ENCODE measurements at places on chromosomes 12 and 14.

- DNase-seq, result no peak
These were observed 79.6 kb downstream of the PITPNM2 start for GRCh38 chr12:123071099-123071800.

GRCh38 chr14:37598747-37599506 lies 3.5 kb downstream of the TTC6 start:
- DNase-seq, result no peak

GRCh38 chr14:100486025-100486828 lies 101.0 kb downstream of the BEGAIN start:
- peak; percentile 82 for DNase-seq

DNA sequence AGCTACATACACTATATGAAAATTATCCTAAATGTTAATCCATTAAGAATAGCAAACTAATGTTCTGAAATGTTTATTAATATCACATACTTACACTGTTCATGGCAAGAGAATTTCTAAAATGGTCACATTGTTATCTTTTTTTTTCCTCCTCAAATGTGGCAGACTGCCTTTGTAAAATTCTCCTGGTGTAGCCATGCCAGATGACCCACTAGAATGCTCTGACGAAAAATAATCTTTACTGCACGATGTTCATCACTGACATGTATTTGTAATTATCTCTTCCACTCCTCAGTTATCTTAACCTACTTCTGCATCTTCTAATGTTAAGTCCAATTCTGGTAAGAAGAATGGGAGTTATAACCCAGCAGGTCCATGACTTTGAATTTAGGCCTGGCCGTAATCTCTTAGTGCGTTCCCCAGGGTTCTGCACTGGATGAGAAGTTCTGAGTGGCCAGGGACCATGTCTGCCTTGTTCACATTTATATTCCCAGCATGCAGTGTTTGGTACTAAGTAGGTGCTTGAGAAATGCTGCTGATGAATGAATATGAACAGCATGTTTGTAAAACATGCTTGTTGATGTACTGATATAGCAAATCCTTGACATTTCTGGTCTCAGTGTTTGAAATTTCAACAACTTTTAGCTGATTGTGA lies 46.7 kb downstream of the NOPCHAP1 start:
- no peak for DNase-seq

- no peak for DNase-seq
These were observed 225.2 kb downstream of the FUT8 start for GRCh38 chr14:65637780-65638179.

GRCh38 chr14:96586056-96586455 lies 83.9 kb downstream of the PAPOLA start:
- DNase-seq, result no peak

DNA sequence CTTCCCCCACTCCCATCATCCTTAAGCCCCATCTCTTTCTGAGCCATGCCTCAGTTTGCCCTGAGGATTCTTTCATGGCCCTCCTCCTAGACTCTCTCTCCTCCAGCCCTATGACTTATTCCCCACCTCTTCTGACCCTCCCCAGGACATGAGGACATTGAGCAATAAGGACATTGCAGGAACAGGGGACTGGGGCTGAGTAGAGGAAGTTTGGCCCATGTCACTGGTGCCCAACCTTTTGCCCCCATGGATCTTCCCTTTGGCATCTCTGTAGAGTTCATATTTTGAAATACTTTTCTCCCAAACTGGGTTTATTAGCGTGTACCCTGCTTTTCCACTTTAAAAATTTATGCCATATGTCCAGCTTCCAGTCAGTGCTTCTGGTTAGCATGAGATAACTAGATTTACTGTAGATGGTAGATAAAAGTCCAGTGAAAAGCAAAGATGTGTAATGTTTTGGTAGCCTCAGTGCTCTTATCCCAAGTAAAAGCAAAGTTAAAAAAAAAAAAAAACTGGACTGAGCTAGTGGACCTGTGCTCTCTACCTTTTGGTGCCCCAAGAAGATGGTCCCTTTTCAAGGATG lies 6.1 kb upstream of the LRP1-AS start:
- no peak for DNase-seq

GRCh38 chr14:36996133-36996856 lies 176.1 kb downstream of the SLC25A21 start:
- no peak for DNase-seq

GRCh38 chr12:96303653-96304052 lies 96.6 kb downstream of the CDK17 start:
- no peak for DNase-seq

GRCh38 chr12:104930388-104931326 lies 27.4 kb downstream of the SLC41A2 start:
- no peak for DNase-seq

DNA sequence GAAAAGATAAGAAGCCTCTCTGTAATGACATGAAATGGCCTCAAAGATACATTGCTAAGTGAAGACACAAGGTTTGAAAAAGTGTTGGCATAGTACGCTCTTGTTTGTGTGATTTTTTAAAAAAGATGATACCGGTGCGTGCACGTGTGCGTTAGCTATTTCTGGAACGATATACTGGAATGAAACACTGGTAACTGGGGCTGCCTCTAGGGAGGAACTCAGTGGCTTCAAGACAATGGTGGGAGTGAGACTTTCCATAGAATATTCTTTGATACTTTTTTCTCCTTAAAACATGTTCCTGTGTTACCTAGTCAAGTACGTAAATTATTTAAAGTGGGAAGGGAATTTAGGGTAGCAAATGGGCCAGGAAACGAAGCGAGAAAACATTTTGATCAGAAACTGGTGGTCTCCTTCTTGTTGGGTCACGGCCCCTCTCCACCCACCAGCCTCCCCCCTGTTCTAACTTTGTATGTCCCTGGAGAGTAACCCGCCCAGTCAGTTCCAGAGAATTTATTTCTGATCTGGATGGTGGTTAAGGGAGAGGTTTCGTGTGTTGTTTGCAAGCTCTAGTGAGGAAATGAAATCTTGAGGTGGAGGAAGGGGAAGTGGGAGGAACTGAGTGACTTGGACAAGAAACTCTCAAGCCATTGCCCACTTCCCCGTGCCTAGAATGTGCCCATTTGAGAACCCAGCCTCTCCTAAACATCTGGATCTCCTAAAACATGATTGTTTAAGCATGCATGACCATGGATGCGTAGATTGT lies 6.6 kb downstream of the FGF6 start:
- no peak for DNase-seq

DNA sequence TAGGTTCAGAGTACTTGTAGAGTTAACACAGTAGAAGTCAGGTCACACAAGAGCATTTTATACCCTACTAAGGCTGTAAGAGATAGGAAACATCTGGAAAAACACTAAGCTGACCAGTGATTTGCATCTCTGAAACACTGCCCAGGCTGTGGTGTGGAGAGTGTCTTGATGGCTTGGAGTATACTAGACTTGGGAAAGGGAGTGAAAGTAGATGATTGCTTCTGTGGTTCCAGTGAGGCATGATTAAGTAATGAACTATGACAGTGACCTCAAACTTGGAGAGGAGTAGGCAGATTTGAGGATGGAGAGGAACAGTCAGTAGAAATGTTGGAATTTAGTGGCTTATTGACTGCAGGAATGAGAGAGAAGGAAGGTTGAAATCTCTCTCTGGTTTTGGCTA lies 201.2 kb downstream of the FLRT2 start:
- no peak for DNase-seq
